Panc1 (cell line): ENCODE measurements at places on chromosomes 2 and 18. TPM values are rescaled to one million over a fixed set of nuclear protein-coding genes. Genes with fewer than 3 reads are reported as not detected.

Gene EFR3B
- 8.9 TPM for total RNA-seq

Gene ANKRD30BL
- not detected for total RNA-seq

Gene ARL4C
- total RNA-seq, result 151 TPM

Gene APLF
- total RNA-seq, result 2.6 TPM

Gene RAB6C
- 0.13 TPM for total RNA-seq

Gene ALK
- not detected for total RNA-seq

Gene CCDC141
- total RNA-seq, result 0.10 TPM

Gene EPB41L3
- 0.36 TPM for total RNA-seq

Gene UGT1A8
- 0.15 TPM for total RNA-seq

Gene IL1B
- total RNA-seq, result not detected

Gene PMAIP1
- 7.7 TPM for total RNA-seq

Gene LRP2
- total RNA-seq, result 0.10 TPM

GRCh38 chr2:239607517-239608191 lies 206.8 kb upstream of the HDAC4 start:
- no peak for DNase-seq
- H3K27me3 ChIP-seq, result peaks cover 13% of the 10 kb centered on the region
- H3K4me1 ChIP-seq, result no peaks in the 10 kb centered on the region
- no peak overlapping the region for H3K27ac ChIP-seq

GRCh38 chr2:202700075-202700901 lies 65.5 kb downstream of the FAM117B start:
- no peaks in the 10 kb centered on the region for H3K4me1 ChIP-seq
- no peaks in the 10 kb centered on the region for H3K27me3 ChIP-seq
- DNase-seq, result no peak
- no peaks in the 10 kb centered on the region for H3K36me3 ChIP-seq

- H3K36me3 ChIP-seq, result no peaks in the 10 kb centered on the region
- no peak overlapping the region for H3K4me3 ChIP-seq
- H3K4me1 ChIP-seq, result 0 out of 2 replicates have a peak, but pooled peaks cover 3% of the 10 kb centered on the region
- no peaks in the 10 kb centered on the region for H3K27me3 ChIP-seq
- DNase-seq, result peak; percentile 86
Measured at GRCh38 chr2:127932199-127932876, 46.6 kb upstream of the AMMECR1L start.

GRCh38 chr2:213251618-213252017 lies 32.6 kb upstream of the SPAG16 start:
- H3K27ac ChIP-seq, result peak overlapping the region; percentile 48; the same call in 1 of the 2 replicates
- H3K4me3 ChIP-seq, result no peak overlapping the region
- no peaks in the 10 kb centered on the region for H3K27me3 ChIP-seq

DNA sequence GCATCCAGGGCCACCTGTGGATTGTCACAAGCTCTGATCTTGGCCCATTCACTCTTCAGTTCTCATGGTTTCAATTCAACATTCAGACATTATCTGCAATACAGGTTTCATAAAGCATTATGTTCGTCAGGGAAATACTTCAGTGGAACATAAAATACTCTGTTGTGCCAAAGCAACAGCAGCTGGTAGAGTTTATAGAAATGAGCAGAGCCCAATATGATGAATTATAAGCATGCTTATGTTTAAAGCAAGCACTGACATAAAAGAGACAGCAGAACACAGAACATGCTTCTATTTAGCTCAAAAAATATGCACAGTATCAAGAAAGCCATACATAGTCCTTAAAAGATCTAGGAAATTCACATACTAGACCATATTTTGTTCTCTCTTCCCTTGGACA lies 71.3 kb downstream of the PDK1 start:
- H3K36me3 ChIP-seq, result no peaks in the 10 kb centered on the region
- no peak for DNase-seq
- no peaks in the 10 kb centered on the region for H3K27me3 ChIP-seq
- H3K4me1 ChIP-seq, result no peaks in the 10 kb centered on the region
- H3K4me3 ChIP-seq, result no peak overlapping the region

DNA sequence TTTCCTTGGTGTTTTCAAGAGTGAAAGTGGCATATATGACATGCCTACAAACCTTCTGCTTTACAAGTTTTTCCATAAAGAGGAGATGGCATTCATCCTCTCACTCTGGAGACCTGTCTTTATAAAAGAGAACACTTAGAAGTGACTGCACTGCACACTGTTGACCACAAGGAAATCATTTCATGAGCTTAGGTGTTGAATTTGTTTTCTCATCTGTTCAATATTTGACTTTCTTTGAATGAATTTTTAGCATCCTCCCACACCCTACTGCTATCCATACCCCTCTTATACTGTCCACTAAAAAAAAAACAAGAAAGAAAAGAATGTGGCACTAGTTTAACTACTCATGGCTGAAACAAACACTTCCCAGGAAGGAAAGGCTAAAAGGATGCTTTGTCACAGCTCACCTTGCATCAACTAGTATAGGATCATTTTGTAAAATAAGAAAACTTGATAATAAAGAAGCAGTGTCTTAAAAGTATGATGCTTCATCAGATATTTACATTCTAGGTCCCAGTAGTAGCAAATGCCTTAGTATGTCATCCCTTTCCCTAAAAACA lies 83.0 kb downstream of the ACVR1 start:
- H3K27ac ChIP-seq, result no peak overlapping the region
- no peaks in the 10 kb centered on the region for H3K4me1 ChIP-seq
- no peaks in the 10 kb centered on the region; the same call in 1 of the 2 replicates for H3K36me3 ChIP-seq
- no peak overlapping the region for H3K4me3 ChIP-seq
- no peaks in the 10 kb centered on the region for H3K27me3 ChIP-seq
- DNase-seq, result no peak

DNA sequence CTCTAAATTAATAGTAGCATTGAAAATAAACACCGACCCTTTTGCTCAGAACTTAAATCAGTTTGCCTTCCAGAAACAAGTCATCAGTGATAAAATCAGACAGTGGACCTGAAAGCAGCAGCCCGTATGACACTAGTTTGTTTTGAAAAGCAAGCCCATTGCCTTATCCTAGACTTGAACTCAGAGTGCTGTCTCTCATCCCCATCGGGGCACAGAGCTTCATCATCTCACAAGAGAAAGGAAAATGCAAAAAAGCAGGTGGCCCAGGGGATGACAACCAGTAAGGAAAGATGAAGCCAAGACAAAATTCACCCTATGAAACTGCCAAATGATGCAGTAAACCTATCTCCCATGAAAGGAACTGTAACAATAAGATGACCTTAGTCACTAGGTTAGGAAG lies 71.2 kb downstream of the CERKL start:
- no peak overlapping the region for H3K27ac ChIP-seq
- no peak for DNase-seq
- H3K4me3 ChIP-seq, result no peak overlapping the region
- H3K36me3 ChIP-seq, result no peaks in the 10 kb centered on the region

DNA sequence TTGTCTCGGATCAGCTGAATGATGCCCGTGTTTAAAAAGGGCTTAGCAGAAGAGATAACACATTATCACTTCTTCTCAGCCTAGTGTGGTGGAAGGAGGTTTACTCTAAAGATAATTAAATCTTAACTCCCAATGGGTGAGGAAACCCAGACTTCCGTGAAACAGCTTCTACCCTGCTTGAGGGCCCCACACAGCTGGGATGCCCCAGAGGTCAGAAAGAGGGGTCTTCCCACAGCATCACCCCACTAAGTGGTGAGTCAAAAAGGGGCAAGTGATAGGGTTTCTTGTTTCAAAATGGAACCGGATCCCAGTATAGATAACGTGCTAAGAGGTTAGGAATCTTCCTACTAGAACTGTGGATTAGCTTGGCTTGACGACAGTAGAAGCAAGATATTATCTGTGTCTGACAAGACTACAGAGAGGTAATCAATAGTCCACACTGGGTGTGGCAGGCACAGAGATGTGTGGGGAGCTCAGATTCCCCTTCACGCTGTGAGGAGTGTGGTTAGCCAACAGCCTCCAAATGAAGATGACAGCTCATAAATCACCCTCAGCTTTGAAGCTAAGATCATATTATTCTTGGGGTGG lies 129.6 kb upstream of the COPS8 start:
- H3K27ac ChIP-seq, result no peak overlapping the region
- no peak overlapping the region for H3K4me3 ChIP-seq
- H3K4me1 ChIP-seq, result no peaks in the 10 kb centered on the region
- no peak for DNase-seq
- H3K36me3 ChIP-seq, result no peaks in the 10 kb centered on the region

DNA sequence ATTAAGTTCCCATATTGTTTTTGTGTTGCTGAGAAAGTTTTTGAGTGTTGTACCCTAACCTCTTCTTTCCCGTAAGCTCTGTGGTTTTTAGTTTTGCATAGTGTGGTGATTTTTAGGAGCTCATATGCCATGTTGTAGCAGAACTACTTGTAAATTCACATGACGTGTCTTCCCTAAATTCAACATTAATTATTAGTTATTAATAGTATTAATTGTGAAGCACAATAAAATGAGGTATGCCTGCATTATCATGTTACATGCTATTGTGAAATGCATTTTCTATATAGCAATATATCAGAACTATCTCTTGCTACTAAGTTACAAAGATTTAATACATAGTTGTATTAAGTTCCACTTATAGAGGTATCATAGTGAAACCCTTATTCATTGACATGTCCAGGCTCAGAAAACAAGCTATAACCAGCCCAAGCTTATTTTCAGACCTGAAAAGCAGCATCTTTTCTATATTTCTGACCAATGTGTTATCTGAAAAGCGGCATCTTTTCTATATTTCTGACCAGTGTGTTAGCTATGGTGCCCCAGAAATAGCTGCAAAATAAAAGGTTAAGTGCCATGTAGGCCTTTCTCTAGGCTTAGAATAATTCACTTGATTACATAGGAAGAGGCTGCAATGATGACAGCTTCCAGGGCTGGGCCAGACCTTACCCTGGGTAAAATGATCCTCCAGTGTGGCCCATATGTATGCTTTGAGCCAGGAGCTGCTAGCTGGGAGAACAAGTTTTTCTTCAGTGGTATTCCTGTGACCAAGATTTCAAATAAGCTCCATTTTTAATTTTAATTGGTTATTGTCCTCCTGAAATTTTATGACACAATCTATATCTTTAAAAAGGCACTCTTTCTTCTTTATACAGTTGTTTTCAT lies 21.6 kb downstream of the EPAS1 start:
- DNase-seq, result no peak
- peak overlapping the region; percentile 57; the same call in 1 of the 2 replicates for H3K27ac ChIP-seq
- no peaks in the 10 kb centered on the region for H3K27me3 ChIP-seq
- H3K4me3 ChIP-seq, result no peak overlapping the region
- H3K4me1 ChIP-seq, result peaks cover 75% of the 10 kb centered on the region

- no peak overlapping the region; the same call in 1 of the 2 replicates for H3K27ac ChIP-seq
- no peak overlapping the region for H3K4me3 ChIP-seq
- H3K4me1 ChIP-seq, result peaks cover 40% of the 10 kb centered on the region
- H3K27me3 ChIP-seq, result no peaks in the 10 kb centered on the region; the same call in 1 of the 2 replicates
- DNase-seq, result no peak
- no peaks in the 10 kb centered on the region for H3K36me3 ChIP-seq
Measured at GRCh38 chr2:64769392-64770044, 115.8 kb upstream of the SERTAD2 start.

DNA sequence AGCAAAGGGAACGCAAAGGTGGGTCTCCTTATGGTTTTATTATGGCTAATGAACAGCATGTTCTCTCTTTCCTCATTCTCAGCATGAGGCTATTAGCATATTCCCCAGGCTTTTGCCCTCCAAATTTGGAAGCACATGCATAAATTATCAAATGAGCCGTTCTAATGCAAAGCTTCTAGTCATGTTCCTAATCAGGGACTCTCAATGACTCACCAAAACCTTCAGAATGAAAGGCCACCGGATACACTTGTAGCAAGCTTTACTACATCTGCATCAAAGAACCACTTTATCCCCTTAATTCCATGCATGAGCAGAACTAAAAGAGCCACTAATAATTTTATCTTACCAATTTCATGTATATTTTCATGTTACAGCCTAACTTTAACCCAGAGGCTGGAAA lies 310.5 kb downstream of the LRATD1 start:
- no peaks in the 10 kb centered on the region for H3K36me3 ChIP-seq
- no peak for DNase-seq
- H3K27ac ChIP-seq, result no peak overlapping the region
- H3K27me3 ChIP-seq, result no peaks in the 10 kb centered on the region
- H3K4me3 ChIP-seq, result no peak overlapping the region

DNA sequence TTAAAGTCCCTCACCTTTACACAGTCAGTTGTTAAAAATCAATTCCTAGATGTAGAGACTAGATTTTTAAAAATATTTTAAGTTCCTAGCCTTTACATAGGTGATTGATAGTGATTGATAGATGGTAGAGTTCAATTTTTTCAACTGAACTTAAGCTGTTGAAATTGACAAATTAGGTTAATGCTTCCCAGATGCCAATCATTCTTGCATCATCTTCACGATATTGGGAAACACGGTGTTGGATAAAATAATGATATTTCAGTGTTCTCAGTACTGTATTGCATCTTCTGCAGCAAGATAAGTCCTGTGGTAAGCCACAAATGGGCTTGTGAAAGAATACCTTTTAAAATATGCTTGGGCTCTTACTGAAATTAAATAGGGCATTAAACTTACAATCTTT lies 667.6 kb downstream of the STK39 start:
- H3K27me3 ChIP-seq, result no peaks in the 10 kb centered on the region
- no peak overlapping the region for H3K4me3 ChIP-seq
- no peaks in the 10 kb centered on the region for H3K36me3 ChIP-seq

- H3K4me3 ChIP-seq, result no peak overlapping the region
- peaks cover 21% of the 10 kb centered on the region for H3K36me3 ChIP-seq
- no peaks in the 10 kb centered on the region for H3K4me1 ChIP-seq
- DNase-seq, result no peak
Measured at GRCh38 chr2:24818721-24819167, 25.5 kb downstream of the CENPO start.

GRCh38 chr2:198141726-198142125 lies 337.3 kb downstream of the PLCL1 start:
- no peaks in the 10 kb centered on the region for H3K36me3 ChIP-seq
- H3K4me1 ChIP-seq, result no peaks in the 10 kb centered on the region
- H3K27me3 ChIP-seq, result peaks cover 6% of the 10 kb centered on the region
- no peak for DNase-seq
- H3K27ac ChIP-seq, result no peak overlapping the region

GRCh38 chr2:116810645-116811044 lies 1003.8 kb upstream of the DDX18 start:
- H3K4me1 ChIP-seq, result no peaks in the 10 kb centered on the region
- peak; percentile 35 for DNase-seq
- H3K36me3 ChIP-seq, result no peaks in the 10 kb centered on the region
- no peak overlapping the region for H3K27ac ChIP-seq
- no peak overlapping the region for H3K4me3 ChIP-seq
